ENCODE measurements at places on chromosomes 5 and 9.

- DNase-seq: no peak
Observed at GRCh38 chr9:121135642-121136041, 60.9 kb downstream of the CNTRL start.

- no peak for DNase-seq
Observed at GRCh38 chr5:61272688-61273087, 59.4 kb upstream of the ZSWIM6 start.

GRCh38 chr9:117437283-117437682 is 22.4 kb upstream of the ASTN2 start:
- DNase-seq: no peak

GRCh38 chr9:75826314-75826713 is 64.2 kb upstream of the PCSK5 start:
- no peak for DNase-seq

GRCh38 chr9:91483189-91483691 is 59.6 kb upstream of the NFIL3 start:
- DNase-seq: no peak

- no peak for DNase-seq
Observed at GRCh38 chr5:159582756-159583541, 252.7 kb upstream of the IL12B start.

- DNase-seq: no peak
Observed at GRCh38 chr5:157518963-157519362, 56.6 kb downstream of the ADAM19 start.

GRCh38 chr5:180101451-180102105 is 30.0 kb upstream of the RNF130 start:
- no peak for DNase-seq

- no peak for DNase-seq
Observed at GRCh38 chr9:19140259-19140658, 13.0 kb upstream of the PLIN2 start.

DNA sequence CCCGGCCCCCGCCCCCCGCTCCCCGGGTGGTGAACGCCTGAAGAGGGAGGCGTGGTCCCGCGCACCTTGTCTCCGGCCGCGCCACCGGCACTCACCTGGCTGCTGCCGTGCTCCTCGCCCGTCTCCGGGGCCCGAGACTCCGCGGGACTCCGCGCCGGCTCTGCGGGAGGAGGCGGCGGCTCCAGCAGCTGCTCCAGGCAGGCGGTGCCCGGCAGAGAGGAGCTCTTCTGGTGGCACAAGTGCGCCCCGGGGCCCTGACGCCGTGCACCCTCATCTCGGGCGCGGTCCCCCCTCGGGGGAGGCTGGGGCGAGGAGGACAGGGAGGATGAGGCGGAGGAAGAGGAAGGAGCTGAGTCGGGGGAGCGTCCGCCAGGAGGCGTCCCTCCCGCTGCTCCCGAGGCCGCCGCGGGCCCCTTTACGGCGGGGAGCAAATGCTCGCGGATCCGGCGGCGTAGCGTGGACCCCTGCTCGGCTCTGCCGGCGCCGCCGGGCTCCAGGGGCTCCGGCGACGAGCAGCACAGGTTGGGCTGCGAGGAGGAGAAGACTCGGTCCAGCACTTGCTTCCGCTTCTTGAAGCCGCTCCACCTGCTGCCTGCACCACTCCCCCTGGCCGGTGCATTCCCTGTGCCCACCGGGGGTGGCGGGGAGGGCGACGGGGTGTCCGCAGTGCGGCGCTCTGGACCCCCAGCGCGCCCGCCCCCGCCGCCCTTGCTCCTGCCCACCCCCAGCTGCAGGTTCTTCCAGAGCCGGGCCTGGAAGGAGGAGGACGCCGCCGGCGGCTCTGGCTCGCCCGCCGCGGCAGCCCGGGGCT is 928 bp downstream of the MCTP1 start:
- DNase-seq: no peak

- no peak for DNase-seq
Observed at GRCh38 chr5:8192840-8193239, 323.9 kb downstream of the MTRR start.

DNA sequence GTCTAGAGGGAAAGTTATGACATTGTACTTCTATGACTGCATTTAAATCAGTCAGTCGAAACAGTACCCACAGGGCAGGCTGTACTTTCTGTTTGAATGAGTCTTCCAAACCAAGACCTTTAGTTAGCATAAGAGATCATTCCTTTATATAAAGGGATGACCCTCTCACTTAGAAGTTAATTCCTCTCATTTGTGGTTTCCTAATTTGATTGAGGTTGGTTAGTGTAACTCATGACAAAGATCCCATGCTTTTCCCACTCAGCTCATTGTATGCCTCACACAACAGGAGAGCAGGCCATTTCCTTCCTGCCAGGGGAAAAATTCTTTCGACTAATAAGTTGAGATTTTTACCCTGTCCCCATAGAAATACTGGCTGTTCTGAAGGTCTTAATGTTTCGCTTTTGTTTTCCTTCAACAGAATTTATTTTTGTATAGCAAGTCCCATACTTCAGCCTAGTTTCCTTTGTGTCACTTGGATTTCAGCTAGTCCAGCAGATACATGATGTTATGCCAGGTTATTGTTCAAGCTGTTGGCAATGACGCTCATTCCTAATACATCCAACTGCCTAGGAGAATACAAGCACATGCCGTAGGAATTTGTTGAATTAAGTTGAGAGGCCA is 500.7 kb downstream of the SPATA31D1 start:
- no peak for DNase-seq

DNA sequence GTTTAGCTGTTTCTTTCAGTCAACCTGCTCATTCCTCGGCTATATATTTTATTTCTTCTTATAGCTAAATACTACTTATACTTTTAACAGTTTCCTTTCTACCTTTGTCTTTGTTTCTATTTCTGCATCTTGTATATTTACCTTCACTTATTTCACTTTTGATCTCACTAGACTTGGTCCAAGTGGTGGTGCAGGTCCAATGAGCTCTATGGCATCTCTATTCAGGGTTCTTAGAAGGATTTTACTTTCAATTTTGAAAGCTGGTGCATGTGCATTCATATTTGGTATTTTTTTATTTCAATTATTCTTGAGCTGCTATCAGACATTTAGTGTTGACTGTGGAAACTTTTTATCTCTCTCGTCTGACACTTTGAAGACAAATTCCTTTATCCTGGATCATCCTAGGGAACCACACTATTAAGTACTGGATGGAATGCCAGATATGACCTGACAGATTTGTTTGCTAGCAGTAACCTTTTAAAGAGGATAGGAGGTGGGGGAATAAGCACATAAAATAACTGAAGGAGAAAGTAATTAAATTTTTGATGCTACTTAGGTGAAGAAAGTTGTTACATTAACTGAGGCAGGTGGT is 123.1 kb upstream of the PJA2 start:
- DNase-seq: no peak

DNA sequence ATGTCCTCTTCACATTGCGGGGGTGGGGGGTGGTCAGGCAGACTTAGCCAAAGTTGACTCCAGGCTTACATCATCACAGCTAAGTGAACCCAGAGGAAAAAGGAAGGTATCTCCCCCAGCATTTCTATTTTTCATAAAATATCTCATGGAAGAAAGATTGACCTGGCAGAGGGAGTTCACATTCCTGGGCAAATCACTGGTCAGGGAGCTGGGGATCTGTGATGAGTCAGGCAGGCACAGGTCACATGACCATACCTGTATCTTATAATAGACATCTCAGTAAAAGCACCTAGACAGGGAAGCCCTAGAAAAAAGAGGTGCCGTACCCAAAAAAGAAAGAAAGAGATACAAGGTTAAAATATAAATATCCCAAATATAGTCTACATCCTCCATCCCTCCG is 57.3 kb upstream of the WWC1 start:
- DNase-seq: no peak

- no peak for DNase-seq
Observed at GRCh38 chr5:103207011-103207410, 51.6 kb upstream of the MACIR start.

DNA sequence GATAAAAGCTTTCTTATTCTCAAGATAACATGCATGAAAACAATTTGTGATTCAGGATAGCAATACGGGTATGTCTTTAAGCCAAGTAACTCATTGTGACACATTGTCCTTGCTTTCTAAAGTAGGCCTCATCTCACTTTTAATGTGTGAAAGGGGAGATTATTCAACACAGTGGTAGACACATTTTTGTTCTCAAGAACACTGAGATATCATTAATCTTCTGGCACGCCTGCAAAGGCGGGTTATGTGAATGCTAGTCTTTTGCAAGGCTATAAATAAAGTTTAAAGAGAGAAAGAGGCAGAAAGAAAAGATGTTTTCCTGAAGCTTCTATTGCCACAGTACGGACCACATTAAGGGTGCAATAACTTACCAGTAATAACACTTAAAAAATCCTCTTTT is 181.8 kb upstream of the MEF2C start:
- no peak for DNase-seq

- no peak for DNase-seq
Observed at GRCh38 chr9:125644819-125645507, 62.0 kb downstream of the MAPKAP1 start.

DNA sequence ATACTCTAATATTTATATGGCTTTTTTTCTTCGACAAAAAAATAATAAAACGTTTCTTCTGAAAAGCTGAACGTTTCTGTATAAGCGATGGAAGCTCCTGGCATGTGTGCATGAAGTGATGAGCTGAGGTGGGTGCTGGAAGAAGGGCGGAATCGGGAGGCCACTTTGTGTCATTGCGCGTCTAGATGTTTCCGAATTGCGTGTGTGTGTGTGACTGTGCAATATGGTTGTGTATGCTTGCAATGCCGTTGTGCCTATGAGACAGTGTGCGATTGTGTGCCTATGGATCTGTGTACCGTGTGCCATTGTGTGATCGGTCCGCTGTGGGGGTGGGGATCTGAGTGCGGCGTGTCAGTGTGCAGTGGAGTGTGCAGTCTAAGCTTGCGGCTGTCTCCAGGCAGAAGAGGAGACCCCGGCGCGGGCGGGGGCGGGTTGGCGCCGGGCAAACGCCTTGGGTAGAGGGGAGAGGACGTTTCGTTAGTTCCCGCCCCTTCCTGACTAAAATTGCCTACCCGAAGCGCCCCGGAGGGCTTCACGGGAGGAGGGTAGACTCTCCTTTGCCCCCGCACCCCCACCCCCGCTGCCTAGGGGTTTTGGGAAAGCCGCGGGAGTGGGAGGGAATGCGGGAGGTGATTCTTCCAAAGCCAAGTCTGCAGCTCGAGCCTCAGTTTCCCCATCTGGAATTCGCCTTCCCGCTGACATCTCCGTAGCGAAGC is 24.2 kb downstream of the PCDHGC5 start:
- DNase-seq: no peak

- no peak for DNase-seq
Observed at GRCh38 chr5:2905741-2906140, 154.3 kb upstream of the IRX2 start.

- no peak for DNase-seq
Observed at GRCh38 chr9:88049677-88050307, 75.5 kb upstream of the CDK20 start.

DNA sequence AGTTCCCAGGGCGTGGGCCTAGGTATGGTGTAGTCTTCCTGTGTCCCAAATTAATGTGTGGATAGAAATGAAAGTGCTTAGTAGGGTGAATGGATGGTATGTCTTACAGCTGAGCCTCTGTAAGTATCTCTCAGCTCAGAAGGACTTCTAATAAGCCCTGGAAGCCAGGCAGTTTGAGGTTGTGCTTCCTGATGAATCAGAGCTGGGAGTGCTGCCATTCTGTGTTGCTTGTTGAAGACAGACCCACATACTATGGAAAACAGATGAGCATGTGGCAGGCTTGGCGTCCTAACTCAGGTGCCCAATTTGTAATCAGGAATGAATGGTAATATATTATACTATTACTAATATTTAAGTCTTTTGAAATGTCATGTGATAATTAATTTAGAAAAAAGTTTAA is 69.8 kb downstream of the CMYA5 start:
- DNase-seq: no peak

- DNase-seq: no peak
Observed at GRCh38 chr9:134525070-134525815, 116.4 kb upstream of the COL5A1 start.

DNA sequence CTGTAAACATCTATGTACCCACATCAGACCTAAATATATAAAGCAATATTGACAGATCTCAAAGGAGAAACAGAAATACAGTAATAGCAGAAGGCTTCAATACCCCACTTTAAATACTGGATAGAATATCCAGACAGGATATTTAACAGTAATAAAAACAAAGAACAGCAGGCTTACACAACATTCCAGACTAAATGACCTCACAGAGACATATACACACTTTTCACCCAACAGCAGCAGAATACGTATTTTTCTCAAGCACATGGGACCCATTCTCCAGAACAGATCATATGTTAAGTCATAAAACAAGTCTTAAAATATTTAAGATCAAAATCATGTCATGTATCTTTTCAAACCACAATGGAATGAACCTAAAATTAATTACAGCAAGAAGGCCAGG is 76.8 kb downstream of the CAMSAP1 start:
- DNase-seq: no peak

GRCh38 chr9:134212809-134213507 is 48.6 kb upstream of the RNU6ATAC start:
- DNase-seq: no peak
